Right ventricle myocardium superior (tissue), 1 donor: ENCODE measurements at places on chromosomes 2 and 18. TPM values are rescaled to one million over a fixed set of nuclear protein-coding genes. Genes with fewer than 3 reads are reported as not detected.

Gene EHD3
- total RNA-seq, result 23.0 TPM

Gene IL36A
- not detected for total RNA-seq

Gene NPHP1
- 4.5 TPM for total RNA-seq

Gene TRIM54
- total RNA-seq, result 301 TPM

Gene LIMS3
- total RNA-seq, result 4.1 TPM

Gene CFC1B
- not detected for total RNA-seq

Gene PHLPP1
- 6.2 TPM for total RNA-seq

Gene ZSCAN30
- total RNA-seq, result 12.0 TPM

DNA sequence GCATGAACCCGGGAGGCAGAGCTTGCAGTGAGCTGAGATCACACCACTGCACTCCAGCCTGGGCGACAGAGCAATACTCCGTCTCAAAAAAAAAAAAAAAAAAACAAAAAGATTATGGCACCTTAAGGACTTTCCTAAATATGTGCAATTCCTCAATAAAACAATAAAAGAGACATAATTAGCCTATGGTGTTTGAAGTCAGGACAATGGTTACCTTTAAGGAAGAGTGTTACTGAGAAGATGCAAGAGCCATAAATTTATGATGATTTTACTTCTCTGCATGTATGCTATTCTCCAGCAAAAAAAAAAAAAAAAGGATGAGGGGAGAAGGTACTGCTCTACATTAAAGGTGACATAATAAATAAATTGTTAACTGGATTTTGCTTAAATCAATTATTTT lies 208.2 kb upstream of the STK17B start:
- no peak for DNase-seq

DNA sequence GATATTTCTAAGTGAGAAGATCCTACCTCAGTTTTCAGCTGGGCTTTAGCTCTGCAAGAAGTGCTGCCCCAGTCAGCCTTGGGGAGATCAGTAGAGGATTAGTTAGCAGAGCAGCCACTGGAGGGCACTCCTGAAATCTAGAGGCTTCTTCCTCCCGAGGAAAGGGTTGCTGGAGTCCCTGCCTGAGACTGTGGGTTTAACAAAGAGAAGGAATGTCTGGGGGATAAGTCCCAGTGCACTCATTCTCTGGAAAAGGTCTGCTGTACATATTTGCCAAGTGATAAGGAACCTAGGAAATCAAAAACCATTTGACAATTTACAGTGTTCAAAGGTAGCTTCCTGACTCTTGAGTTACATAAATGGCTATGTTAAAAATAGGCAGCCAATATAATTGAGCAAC lies 207.2 kb downstream of the SLC8A1 start:
- peak; percentile 53 for DNase-seq

GRCh38 chr2:240799033-240799820 lies 20.8 kb downstream of the KIF1A start:
- peak; percentile 19 for DNase-seq

DNA sequence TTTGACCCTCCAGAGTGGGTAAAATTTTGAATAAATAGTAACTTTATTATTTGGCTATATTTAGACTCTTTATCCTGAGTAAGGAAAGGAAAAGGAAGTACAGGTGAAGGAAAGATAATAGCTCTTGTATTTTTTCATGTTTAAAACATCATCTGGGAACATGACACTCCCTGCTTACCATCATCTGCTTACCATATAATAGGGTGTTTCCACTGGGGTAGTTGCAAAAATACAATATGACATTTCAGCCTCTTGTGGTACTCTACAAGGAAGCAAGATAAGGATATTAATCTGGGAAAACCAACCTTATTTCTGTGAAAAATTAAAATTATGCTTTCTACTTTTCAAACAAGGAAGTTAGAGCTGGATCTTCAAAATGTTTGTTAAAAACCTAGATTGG lies 9.9 kb downstream of the RELCH start:
- no peak for DNase-seq

DNA sequence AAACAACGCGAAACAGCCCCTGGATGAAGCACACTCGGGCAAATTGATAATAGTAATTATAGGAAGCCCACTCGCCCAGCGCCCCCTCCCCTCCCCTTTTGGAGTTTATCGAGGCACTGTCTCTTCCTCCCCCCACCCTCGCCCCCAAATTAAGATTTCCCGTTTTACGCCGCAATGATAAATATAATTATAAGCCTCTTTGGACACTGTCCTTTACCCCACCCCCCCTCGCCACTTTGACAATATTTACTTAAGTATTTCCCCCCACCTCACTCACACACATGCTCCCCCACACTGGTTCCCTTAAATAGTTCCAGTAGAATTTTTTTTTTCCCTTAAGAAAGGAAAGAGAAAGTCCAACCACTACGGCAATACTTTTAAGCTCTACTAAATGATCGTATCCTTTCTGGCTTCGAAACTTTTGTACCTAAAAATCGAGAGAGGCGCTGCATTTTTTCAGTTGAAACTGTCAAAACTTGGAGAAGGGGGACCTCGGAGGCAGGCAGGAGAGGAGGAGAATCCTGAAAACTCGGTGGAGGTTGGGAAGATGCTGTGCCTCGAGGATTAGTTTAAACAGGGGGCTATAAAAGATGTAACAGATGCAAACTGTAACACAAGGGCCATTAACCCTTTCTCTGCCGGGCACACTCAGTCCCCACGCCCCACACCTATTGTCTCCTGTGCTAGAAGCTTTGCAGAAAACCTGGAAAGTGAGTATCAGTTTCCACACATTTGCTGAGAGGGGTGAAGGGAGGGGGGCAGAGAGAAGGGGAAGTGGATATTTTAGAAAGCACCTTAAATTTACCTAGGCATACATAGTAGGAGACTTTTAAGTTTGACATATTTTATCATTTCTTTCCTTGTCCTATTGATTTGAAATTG lies 1.8 kb downstream of the ZEB2 start:
- peak; percentile 39 for DNase-seq

- DNase-seq, result no peak
These were observed 23.4 kb upstream of the PTPN2 start for GRCh38 chr18:12907258-12907925.

DNA sequence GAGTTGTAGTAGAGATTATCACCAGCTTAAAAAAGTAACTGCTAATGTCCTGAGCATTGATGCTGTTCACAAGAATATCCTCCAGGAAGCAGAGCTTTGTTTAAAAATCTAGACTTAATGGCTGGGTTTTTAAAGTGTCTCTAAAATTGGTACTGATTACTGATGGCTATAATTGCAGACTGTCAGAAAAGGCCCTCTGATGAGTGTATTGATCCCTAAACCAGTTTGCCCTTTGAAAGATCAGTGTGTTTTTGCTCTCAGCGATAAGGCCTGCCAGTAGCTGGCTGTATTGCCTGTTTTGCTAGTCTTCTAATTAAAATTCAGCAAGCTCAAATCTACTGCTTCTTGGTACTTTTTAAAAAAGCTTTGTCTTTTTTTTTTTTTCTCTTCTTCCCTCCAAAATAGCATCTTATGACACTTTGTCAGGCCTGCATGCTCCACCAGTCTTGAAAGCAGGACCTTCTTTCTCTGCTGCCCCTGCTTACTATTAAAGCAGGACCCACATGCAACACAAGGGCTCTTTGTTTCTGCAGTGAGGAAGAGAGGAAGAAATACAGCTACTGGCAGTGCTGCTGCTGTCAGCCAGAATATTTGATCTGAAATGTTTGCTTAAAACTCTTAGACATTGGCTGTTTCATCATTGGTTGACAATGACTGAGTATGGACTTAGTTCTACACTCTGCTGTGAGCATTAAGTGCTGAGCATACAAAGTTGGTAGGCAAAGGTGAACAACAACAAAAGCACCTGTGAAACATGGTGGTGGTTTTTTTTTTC lies 1.8 kb downstream of the SEC11C start:
- no peak for DNase-seq

GRCh38 chr2:54735636-54736035 lies 12.2 kb downstream of the EML6 start:
- no peak for DNase-seq

GRCh38 chr18:5974696-5975095 lies 79.4 kb upstream of the TMEM200C start:
- DNase-seq, result no peak

- DNase-seq, result peak; percentile 46
These were observed 48.5 kb upstream of the PROKR1 start for GRCh38 chr2:68594674-68595492.

DNA sequence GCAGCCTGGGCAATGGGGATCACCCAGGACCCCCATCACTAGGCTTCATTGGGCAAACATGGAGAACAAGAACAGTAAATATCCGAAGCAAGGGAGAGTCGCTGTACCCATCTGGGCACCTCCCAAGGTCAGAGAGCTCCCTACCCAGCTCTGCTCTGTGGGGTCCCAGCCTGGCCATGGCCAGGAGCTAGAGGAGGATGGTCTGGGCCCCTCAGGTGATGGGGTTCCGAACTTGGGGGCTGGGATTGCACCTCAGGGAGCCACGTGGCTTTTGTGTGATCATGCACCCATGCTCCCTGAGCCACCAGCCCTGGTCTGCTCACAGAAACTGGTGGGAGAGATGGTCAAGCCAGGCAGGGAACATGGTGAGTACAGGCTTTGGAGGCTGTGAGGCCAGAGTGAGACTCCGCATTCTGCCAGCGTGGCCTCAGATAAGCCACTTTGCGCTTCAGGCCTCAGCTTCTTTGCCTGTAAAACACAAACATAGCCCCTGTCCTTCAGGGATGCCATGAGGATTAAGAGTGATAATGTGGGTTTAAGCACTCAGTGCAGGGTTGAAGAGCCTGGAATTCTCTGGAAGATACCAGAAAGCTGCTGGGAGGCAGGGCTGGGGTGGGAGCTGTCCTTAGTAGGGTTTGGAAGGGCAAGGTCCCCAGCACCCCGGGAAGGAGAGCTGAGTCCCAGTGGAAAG lies 3.0 kb upstream of the NMUR1 start:
- DNase-seq, result no peak

GRCh38 chr2:217922101-217923006 lies 80.4 kb downstream of the TNS1 start:
- DNase-seq, result peak; percentile 74

DNA sequence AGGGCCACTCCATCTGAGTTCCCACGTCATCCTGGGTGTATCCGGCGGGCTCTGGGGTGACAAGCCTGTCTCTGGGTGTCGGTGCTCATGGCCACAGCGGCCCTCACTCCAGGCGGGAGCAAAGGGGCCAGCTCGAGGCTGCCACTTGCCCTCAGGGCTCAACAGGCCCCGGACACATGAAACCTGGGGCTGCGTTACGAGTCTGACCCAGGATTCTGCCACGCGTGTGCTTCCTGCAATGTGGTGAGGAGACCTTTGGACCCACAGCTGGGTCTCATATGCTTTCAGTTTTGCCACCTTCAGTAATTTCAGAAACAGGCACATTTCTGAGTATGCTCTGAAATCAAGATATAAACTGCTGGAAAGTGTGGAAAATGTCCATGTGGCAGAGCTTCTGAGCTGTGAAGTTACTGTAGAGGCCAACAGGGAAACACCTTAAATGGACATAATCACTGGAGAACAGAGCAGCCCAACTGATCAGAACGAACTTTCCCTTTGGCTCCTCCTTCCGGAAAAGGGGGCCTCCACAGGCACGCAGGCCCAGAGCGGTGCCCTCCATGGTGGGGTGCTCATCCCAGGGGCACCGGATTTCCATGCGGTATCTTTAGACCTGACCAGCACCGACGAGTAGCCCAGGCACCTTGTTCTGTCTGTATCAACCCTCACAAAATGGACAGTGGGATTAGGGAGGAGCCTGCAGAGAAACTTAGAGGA lies 14.1 kb downstream of the PER2 start:
- no peak for DNase-seq

GRCh38 chr2:99648178-99648844 lies 158.5 kb upstream of the REV1 start:
- no peak for DNase-seq

- no peak for DNase-seq
These were observed 56.6 kb downstream of the EPG5 start for GRCh38 chr18:45910405-45911023.

DNA sequence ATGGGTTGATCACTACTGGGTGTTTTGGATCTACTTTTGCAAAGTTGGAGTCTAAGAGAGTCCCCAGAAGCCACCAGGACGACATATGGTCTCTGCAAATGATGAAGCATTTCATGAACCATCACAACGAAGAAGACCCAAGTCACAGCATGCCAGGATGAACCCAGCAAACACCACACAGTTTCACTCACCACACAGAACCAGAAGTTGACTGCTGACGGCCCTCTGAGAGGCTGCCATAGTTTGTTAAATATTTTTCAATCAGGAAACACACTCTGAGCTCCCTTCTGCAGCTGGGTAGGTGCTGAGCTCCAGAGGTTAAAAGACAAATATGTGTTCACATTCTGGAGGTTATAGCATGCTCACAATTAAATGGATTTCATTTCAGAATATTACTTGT lies 271.4 kb downstream of the DCDC2C start:
- DNase-seq, result no peak

DNA sequence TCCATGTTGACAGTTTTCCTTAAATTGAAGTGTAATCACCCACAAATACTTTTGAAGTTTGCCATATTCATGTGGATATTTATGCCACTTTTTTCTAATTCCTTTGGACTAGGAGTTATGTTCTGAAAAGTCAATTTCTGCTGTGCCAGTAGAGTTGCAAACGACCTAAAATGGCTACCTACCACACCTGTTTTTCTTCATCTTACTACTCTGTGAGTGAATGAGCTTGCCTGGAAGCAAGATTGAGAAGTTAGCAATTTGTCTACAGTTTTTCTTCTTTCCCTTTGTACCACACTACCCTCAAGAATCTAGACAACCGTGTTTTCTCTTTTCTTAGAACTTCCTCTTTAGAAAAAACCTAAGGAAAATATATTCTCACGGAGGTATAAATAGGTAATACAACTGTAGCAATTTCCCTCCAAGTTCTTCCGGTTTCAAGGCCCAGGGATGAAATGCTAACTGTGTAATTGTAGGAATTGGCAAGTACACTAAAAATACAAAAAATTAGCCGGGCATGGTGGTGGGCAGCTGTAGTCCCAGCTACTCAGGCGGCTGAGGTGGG lies 7.3 kb upstream of the SLC39A10 start:
- no peak for DNase-seq

GRCh38 chr18:3931542-3932112 lies 481.7 kb downstream of the TGIF1 start:
- no peak for DNase-seq

DNA sequence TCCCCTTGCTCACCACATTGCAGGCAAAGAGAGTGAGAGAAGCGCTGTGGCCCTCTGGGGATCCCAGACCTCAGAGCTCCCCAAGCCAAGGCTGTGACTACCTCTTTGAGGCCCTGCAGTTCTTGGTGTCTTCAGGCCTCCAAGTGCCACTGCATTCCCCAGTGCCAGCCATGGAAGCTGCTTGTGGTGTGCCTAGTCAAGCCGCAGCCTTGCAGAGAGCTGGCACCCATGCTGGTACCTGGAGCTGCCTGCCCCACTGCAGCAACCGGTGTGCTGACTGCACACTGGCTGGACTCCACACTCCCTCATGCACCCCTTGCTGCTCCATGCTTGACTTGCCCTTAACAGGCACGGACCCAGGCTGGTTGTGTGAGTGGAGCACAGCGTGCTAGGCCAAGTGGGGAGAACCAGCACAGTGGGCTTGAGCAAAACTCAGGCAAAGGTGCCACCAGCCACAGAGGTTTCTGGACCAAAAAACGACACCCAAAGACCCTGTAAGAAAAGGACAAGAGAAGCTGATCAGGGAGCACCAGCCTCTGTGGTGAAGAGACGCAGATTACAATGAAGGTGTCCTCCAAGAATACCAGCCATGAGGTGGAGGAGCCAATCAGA lies 113.5 kb upstream of the TMEM18 start:
- DNase-seq, result no peak

- peak; percentile 55 for DNase-seq
These were observed 656 bp downstream of the TBC1D8 start for GRCh38 chr2:101150306-101151145.

- DNase-seq, result no peak
These were observed 14.5 kb downstream of the PTMA start for GRCh38 chr2:231722721-231723307.

- no peak for DNase-seq
These were observed 62.4 kb downstream of the MRPS9 start for GRCh38 chr2:105100046-105100840.

- DNase-seq, result no peak
These were observed 28.9 kb upstream of the TOGARAM2 start for GRCh38 chr2:28951910-28952835.
